Hematopoietic multipotent progenitor cell treated with erythropoietin and hydrocortisone succinate and interleukin-3 and kit ligand, for 6 days (in vitro differentiated cells): ENCODE measurements at places on chromosomes 2 and 18.
A peak's percentile ranks its signal among the peaks of the same experiment; 100 is the strongest.

- DNase-seq = no peak
Observed at GRCh38 chr2:141928476-141928875, 202.3 kb downstream of the LRP1B start.

DNA sequence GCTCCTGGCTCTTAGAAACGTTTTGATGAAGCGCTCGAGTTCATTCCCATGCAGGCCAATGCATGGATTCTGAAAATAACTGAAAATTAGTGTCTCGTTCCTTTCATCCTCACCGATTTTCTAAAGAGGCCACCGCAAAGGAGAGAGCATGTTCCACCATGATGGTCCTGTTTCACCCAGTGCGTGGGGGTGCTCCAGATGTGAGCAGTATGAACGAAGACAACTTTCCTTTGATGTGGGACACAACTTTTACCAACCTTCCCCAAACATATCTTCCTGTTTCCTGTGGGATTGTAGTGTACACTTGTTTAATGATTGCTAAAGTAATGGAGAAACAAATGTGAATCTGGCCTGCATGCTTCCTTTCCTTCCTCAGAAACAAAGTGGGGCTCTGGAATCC is 114.5 kb downstream of the PRPF40A start:
- DNase-seq = no peak

- DNase-seq = no peak
Observed at GRCh38 chr2:11031876-11032275, 120.1 kb downstream of the KCNF1 start.

- no peak for DNase-seq
Observed at GRCh38 chr2:147355706-147356105, 489.1 kb upstream of the ACVR2A start.

DNA sequence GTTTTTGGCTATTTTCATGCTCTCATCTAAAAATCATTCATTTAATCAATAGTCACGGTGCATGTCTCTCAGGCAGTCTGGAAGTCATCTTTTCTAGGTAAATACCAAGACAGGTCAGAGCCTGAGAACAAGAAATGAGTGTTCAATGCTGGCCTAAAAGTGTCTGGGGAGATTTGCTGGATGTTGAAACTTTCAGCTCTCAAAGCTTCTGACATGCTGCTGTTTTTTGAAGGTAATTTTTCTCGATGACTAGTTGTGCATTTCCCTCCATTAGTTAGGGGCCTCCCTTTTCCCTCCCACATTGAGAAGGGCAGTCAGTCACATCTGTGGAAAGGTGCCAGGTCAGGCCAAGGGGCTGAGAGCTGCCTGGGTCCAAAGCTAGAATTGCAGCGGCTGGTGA is 115.6 kb downstream of the LPIN1 start:
- DNase-seq = no peak

- DNase-seq = peak; percentile 97
Observed at GRCh38 chr18:46152808-46153617, 48.8 kb downstream of the HAUS1 start.

- no peak for DNase-seq
Observed at GRCh38 chr18:3444954-3445353, 5.0 kb upstream of the TGIF1 start.

DNA sequence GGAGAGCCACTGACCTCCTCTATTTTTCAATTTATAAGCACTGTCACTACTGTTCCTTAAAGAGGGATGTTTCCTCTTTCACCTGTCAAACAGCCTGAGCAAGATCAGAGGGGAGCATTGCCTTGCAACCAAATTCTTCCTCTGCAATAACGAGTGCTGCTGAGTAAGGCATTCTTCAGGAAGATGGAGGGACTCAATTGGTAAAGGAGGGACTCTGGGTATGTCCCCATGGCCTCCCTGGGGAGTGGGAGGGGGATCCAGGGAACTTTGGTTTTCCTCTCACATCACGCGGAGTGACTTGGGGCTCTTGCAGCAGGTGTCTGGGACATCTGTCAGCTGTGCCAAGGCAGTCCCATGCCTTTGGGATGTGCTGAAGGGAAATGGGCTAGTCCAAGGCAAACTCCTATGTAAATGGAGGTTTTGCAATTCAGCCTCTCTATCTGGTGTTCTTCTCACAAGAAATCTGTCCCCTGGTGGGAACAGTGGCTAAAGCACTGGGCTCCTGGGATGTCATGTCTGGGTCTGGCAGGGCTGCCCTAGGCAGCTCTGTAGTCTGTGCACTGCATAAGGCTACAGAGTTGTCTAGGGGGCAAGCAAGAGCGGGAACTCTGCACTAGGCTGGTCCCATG is 14.4 kb upstream of the HES6 start:
- no peak for DNase-seq

DNA sequence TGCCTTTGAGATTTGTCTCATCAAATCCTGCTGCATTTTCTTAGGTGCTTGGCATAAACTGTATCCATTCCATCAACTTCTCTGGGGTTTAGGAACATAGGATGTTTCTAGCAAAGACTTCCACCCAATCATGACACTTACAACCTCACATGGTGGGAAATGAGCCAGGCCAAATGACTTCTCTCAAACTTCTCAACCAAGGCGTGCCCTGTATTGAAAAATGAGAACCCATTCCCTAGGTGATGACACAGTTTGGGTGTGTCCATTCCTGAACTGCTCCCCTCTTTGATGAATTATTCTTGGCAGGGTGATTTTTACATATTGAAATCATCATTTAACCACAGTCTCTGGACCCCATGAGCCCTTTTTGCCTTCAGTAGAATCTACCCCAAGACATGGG is 161.1 kb downstream of the EN1 start:
- DNase-seq = no peak

GRCh38 chr2:189783451-189783926 is 650 bp downstream of the ORMDL1 start:
- peak; percentile 65 for DNase-seq

DNA sequence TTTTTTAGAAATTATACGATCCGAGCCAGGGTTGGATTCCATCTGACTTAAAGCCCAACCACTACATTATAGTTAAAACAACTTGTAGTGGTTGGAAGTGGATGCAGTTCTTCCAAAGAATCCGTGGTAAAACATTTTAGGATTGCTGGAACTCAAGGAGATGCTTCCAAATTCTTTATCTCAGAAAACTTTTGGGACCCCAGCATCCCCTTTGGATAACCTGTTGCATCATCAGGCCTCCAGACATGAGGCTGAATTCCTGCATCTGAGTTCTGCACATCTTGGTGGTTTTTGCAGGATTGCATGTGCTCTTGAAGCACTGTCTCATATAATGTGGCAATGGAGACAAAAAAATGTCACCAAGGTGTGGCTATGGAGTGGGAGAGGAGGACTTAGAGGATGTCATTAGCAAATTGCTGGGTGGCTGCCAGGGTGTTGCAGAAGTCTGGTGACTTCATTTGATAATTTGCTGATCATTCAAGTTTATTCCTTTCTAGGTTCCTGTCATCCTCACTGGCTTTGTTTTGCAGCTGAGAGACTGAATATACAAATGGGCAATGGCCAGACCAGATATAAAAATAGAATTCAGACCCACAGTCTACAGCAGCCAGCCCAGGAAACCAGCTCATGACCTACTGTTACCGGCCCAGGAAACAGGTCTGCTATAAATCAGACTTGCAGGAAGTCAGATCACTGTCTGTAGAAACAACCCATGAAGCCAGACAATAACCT is 207.7 kb downstream of the BCL2 start:
- peak; percentile 80 for DNase-seq

GRCh38 chr2:231602859-231603467 is 10.3 kb downstream of the TEX44 start:
- no peak for DNase-seq

DNA sequence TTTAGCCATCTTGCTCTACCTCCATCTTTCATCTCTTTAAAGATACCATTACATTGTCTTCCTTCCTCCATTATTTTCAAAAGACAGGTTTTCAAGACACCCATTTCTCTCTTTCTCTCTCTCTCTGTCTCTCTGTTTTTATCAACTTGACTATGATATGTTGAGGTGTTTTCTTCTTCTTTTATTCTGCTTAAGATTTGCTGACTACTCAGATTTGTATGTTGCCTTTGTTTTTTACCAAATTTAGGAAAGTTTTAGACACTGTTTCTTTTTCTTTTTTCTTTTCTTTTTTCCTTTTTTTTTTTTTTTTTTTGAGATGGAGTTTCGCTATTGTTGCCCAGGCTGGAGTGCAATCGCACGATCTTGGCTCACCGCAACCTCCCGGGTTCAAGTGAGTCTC is 647.5 kb upstream of the VRK2 start:
- DNase-seq = no peak

- no peak for DNase-seq
Observed at GRCh38 chr2:145075454-145076062, 555.6 kb upstream of the ZEB2 start.

DNA sequence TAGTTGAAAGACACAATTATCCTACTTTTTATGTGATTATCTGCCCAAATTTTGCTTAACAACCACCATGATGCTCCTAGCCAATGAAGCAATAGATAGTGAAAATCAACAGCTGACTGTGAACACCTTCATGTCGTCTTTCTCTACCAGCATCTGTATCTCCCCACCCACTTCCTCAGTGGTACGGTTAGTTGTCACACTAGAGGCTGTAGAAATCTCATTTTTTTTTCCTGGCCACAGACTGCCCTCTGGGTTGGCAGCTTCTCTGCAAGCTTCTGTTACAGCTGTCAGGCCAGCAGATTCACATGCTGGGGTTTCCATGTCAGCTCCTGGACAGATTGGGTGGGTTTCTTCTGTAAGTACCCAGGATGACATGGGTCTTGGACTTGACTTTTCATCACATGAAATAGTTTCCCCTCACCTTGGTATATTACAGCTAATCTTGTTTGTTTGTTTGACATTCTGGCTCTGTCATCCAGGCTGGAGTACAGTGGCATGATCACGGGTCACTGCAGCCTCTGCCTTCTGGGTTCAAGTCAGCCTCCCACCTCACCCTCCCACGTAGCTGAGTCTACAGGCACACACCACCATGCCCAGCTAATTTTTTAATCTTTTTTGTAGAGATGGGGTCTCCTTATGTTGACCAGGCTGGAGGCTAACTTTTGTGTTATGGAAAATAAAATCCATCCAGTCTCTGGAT is 24.3 kb downstream of the STAT4 start:
- peak; percentile 57 for DNase-seq

DNA sequence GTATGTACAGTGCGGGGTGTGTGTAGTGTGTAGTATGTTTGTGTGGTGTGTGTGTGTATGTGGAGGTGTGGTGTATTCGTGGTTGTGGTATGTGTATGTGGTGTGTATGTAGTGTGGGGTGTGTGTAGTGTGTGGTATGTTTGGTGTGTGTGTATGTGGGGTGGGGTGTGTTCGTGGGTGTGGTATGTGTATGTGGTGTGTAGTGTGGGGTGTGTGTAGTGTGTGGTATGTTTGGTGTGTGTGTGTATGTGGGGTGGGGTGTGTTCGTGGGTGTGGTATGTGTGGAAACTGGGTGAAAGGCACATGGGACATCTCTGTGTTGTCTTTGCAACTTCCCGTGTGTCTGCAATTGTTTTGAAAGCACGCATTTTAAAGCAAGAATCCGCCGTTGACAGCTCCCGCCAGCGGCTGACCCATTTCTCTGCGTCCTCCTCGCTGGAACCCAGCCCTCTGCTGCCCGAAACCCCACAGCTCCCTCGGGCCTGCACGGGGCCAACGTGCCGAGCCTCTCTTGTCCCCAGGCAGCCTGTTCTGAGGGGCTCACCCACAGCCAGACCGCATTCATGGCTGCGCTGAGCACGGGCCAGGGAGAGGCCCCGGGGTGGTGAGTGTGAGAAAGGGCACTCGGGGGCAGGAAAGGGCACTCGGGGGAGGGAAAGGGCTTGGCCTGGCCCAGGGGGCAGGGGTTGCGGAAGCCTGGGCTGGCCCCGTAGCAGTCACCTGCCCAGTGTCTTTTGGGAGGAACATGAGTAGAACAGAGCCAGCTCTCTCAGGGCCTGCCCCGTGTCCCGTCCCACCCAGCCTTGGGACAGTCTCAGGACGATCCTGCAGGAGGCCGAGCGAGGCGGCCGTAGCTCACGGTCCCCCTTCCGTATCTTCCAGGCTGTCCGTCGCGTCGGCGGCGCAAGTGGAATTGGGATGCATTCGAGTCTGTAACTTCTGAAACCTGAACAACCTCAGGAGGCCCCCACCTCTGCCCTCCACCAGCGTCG is 61.4 kb downstream of the TWIST2 start:
- peak; percentile 1 for DNase-seq

- DNase-seq = no peak
Observed at GRCh38 chr2:141523199-141523598, 607.6 kb downstream of the LRP1B start.

DNA sequence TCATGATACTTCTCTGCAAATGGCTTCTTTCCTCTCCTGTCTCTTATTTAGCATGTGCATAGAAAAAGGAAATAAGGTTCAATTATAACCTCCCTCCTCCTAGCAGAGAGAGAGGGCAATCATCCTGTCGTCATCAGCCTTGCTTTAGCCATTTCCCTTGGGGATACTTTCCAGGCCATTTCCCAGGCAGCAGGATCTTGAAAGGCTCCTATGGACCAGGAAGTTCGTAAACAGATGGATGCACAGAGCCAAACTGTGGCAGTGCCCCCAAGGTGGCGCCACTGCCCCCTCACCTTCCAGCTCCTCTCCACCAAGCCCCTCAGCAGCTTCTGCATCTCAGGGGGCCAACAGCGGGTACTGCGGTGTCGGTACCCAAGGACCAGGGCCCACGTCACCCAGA is 157.4 kb downstream of the DTNA start:
- DNase-seq = peak; percentile 53

- DNase-seq = peak; percentile 39
Observed at GRCh38 chr2:223042704-223043118, 9.3 kb upstream of the KCNE4 start.

GRCh38 chr2:231800493-231801091 is 14.3 kb downstream of the COPS7B start:
- peak; percentile 63 for DNase-seq

DNA sequence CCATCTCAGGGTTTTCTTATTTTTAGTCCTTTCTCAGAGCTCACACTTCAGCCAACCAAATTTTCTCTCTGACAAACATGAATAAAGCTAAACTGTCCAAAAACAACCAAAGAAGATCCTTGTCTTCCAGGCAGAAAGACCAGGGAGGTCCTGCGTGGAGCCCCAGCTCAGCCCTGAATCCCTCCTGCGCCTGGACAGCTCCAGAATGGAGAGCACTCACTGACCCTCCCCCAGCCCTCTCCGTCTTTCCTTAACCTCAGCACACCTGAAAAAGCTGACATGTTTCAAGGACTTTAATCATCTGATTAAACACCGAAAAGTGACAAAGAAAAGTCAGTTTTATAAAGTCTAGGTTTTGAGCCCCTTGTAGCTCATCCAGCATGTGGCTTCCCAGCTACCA is 22.9 kb upstream of the GNAL start:
- no peak for DNase-seq

DNA sequence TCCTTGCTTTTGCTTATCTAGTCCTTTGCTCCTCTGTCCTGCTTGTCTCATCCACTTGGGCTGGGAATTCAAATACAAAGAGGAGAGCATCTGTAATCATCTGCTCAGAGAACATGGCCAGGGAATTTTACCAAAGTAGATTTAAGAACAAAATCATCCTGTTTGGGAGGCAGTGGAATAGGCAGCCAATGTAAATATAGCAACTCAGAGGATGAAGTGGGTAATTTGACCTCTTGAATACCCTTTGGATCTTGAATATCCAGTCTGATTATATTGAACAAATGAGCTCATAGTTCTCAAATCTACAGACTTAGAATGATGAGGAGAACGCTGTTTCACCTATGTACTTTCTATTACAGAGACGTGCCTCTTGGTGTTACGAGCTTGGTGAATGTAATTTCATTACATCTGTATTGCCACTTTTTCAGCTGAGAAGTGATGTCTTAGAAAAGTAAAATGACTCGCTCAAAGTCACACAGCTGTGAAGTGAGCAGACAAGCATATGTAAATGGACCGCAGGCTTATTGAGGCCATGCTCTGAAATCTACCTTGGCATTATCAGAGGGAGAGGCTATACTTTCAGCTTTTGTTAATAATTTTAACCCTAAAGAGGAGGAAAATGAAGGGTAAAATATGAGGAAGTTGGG is 266.3 kb downstream of the MTX2 start:
- DNase-seq = no peak
